ENCODE measurements at places on chromosomes 4 and X.
A peak's percentile ranks its signal among the peaks of the same experiment; 100 is the strongest.

- no peak for DNase-seq
Observed at GRCh38 chr4:80989921-80990544, 40.5 kb upstream of the BMP3 start.

DNA sequence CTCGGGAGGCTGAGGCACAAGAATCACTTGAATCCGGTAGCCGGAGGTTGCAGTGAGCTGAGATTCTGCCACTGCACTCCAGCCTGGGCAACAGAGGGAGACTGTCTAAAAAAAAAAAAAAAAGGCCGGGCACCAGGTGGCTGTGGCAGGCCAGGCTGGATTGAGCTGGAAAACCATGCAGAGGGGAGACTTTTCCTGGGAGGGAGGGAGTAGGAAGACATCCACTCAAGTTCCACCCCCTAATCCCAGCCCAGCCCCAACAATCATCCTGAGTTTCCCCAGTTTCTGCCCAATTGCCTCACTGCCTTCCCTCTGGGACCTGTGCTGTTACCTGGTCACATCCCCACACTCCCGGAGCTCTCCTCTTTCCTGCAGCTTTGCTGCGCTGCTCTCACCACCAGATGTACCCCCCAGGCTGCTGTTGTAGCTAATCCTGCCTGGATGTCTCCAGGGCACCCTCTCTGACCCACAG, 9.0 kb upstream of the TSPYL2 start:
- no peak for DNase-seq

- no peak for DNase-seq
Observed at GRCh38 chr4:16217300-16218051, 8.8 kb downstream of the TAPT1 start.

DNA sequence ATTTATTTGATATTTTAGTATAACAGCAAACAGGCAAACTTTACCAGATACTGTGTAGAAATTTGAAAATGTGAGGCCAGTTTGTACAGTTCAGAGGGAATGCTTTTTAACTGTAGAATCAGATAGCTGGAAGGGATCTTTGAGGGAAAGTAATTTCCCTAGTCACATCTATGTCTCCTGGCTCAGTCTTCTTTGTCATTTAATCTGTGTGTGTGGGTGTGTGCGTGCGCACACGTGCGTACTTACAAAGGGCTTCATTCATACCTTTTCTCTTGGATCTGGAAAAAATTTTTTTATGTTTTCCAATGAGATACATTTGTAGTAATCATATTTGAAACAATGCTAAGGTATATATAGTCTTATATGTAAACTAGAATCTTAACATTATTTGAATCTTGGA, 44.6 kb downstream of the IL13RA1 start:
- DNase-seq: no peak

DNA sequence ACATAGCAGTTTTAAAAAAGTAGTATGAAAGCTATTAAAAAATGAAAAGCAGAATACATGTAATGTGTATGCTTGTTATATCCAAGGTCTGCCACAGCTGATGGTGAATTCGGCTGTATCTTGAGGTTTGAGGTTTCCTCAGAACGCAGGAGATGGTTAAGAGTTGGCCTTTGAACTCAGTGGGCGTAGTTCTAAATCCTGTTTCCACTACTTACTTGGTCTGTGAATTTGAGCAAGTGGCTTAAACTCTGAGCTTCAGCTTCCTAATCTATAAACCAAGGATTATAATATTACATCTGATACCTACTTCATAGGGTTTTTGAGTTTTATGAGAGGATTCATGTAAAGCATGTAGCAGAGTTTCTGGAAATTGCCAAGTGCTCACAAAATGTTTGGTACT, 125.2 kb downstream of the STIM2 start:
- peak; percentile 42 for DNase-seq

GRCh38 chr4:38213083-38213805, 253.0 kb downstream of the PTTG2 start:
- no peak for DNase-seq

DNA sequence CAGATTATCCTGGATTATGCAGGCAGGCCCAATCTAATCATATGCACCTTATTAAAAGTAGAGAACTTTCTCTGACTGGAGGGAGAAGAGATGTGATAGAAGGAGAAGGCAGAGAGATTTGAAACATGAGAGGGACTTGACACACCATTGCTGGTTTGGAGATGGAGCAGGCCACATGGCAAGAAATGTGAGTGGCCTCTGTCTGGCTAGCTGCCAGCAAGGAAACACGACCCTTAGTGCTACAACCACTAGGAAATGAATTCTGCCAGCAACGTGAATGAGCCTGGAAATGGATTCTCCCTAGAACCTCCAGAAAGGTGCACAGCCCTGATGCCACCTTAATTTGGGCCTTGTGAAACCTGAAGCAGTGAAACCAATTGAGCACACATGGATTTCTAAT, 79.5 kb upstream of the MBNL3 start:
- DNase-seq: no peak

GRCh38 chr4:99664716-99665115, 7.1 kb upstream of the C4orf54 start:
- no peak for DNase-seq

- DNase-seq: no peak
Observed at GRCh38 chr4:184854673-184855072, 28.9 kb upstream of the ACSL1 start.

GRCh38 chr4:88457307-88458103, 586 bp downstream of the HERC5 start:
- DNase-seq: peak; percentile 54

GRCh38 chrX:17435476-17435875, 60.5 kb downstream of the NHS start:
- DNase-seq: no peak

DNA sequence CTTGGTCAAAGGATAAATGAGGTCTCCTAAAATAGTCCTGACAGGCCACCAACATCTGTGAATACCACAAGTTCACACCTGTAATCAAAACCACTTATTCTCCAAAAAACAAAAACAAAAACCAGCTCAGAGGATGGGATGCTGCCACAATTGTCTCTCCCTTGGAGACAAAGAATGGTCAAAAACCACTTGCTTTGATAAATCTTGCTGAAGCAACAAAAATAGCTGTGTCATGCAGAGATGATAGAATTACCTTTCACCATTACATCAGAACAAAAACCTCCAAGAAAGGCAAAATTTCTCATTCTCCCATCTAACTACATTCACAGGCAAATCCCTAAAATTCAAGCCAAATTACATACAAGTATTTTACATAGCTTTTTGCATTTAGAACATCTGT, 180.4 kb downstream of the MAML3 start:
- no peak for DNase-seq

GRCh38 chr4:43112139-43112538, 219.6 kb downstream of the GRXCR1 start:
- DNase-seq: no peak

Data from stimulated activated CD4-positive, alpha-beta T cell treated with anti-CD3 and anti-CD28 coated beads, Interleukin-15, amount 100 ng/mL, for 24 hours (primary cell).